ENCODE measurements at places on chromosomes 11 and 22.

GRCh38 chr22:17985606-17986005, 38.8 kb downstream of the MICAL3 start:
- DNase-seq: no peak

GRCh38 chr11:76663486-76663810, 7.1 kb downstream of the LRRC32 start:
- DNase-seq: no peak

GRCh38 chr22:45402466-45402985, 10.9 kb downstream of the SMC1B start:
- no peak for DNase-seq

DNA sequence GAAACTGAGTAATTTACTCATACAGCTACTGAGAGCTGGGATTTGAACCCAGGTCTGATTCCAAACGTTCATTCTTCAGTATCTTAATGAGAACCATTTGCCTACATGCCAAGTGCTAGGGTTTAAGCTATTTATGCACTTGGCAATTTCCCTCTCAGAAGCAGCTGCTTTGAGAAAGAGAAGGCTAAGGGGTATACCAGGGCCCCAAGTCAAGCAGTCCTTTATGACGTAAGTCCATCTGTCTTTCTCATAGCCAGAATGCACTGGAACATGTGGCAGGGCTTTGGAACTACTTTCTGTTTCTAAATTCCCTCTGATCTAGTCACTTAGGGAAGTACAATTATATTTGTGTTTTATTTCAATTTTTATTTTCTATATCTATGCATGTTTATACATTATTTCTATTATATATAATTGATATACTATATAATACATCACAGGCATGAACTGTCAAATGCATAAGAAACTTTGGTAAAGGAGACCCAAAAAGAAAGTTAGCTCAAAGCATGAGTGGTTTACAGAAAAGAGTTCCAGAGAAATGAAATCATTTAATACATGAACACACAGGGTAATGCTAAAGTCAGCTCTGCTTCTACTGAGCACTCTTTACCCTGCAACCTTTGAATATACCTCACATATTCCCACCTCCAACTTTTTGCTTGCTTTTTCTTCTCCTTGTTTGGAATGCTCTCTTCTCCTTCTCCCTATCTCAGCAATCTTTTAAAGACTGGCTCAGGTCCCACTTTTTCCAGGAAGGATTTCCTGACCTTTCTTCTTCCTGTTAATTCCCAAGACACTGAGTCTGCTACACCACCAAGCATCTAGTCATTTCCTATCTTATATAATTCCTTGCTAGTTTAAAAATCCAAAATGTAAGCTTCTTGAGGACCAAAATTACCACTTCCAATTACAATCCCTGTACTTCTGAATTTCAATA, 80.5 kb upstream of the GDPD4 start:
- no peak for DNase-seq

GRCh38 chr11:125244166-125244565, 79.6 kb downstream of the PKNOX2 start:
- DNase-seq: no peak

- no peak for DNase-seq
Observed at GRCh38 chr11:43997022-43997660, 50.6 kb upstream of the ACCSL start.

DNA sequence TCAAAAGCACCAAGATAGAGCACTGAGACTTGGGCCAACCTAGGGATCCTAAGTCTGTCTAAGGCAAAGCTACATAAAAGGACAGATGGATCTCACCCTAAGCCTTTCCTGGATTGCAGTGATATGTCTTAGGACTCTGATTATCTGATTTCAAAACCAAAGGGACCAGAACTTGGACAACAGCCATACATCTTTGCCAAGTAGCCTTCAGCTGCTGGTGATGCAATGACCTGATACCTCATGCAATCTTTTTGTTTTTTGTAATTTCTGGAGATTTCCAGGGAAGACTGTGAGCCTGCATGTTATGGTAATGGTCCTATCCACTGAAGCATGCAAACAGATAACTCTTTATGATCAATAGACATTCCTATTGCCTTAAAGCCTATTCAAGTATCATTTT, 230.4 kb upstream of the MTNR1B start:
- no peak for DNase-seq

GRCh38 chr11:77446911-77447629, 26.8 kb downstream of the PAK1 start:
- DNase-seq: no peak

- no peak for DNase-seq
Observed at GRCh38 chr11:79417069-79417920, 23.5 kb downstream of the TENM4 start.

GRCh38 chr22:39177456-39177775, 24.9 kb upstream of the CBX7 start:
- DNase-seq: no peak

- no peak for DNase-seq
Observed at GRCh38 chr11:126363706-126364248, 8.3 kb downstream of the ST3GAL4 start.

DNA sequence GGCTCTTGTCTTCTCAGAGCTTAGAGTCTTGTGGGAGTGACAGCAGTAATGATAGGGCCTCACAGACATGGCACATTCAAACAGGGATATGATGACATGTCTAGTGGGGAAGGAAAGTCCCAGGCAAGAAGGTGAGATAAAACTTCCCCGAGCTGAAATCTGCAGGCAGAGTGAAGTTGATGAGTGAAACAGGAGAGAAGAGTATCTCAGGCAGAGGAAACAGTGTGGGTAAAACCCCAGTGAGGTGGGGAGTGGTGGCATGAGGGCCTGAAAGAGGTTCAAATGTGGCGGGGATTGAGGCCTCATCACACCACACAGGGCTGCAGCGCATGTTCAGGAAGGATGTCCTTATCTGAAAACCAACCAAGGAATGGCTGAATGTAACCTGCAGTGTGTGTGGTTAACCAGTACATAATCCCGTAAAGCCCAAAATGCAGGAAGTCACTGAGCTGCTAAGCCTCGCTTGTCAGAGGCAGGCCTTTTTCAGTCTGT, 153.8 kb upstream of the E2F8 start:
- no peak for DNase-seq

- peak; percentile 80 for DNase-seq
Observed at GRCh38 chr11:45354976-45355705, 69.0 kb upstream of the SYT13 start.

DNA sequence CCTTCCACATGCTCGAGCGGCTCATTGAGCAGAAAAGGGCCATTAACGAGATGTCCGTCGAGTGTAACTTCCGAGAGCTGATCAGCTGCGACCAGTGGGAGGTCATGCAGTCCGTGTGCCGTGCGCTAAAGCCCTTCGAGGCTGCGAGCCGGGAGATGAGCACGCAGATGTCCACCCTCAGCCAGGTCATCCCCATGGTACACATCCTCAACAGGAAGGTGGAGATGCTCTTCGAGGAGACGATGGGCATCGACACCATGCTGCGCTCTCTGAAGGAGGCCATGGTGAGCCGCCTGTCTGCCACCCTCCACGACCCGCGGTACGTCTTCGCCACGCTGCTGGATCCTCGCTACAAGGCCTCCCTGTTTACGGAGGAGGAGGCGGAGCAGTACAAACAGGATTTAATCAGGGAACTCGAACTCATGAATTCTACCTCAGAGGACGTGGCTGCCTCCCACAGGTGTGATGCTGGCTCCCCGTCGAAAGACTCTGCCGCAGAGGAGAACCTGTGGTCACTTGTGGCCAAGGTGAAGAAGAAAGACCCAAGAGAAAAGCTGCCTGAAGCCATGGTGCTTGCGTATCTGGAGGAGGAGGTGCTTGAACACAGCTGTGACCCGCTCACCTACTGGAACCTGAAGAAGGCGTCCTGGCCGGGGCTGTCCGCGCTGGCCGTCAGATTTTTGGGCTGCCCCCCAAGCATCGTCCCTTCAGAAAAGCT, 31.7 kb downstream of the ALG12 start:
- DNase-seq: no peak

- no peak for DNase-seq
Observed at GRCh38 chr22:49216579-49216978, 611.1 kb downstream of the BRD1 start.

- DNase-seq: no peak
Observed at GRCh38 chr11:102676084-102676483, 29.5 kb downstream of the MMP27 start.

DNA sequence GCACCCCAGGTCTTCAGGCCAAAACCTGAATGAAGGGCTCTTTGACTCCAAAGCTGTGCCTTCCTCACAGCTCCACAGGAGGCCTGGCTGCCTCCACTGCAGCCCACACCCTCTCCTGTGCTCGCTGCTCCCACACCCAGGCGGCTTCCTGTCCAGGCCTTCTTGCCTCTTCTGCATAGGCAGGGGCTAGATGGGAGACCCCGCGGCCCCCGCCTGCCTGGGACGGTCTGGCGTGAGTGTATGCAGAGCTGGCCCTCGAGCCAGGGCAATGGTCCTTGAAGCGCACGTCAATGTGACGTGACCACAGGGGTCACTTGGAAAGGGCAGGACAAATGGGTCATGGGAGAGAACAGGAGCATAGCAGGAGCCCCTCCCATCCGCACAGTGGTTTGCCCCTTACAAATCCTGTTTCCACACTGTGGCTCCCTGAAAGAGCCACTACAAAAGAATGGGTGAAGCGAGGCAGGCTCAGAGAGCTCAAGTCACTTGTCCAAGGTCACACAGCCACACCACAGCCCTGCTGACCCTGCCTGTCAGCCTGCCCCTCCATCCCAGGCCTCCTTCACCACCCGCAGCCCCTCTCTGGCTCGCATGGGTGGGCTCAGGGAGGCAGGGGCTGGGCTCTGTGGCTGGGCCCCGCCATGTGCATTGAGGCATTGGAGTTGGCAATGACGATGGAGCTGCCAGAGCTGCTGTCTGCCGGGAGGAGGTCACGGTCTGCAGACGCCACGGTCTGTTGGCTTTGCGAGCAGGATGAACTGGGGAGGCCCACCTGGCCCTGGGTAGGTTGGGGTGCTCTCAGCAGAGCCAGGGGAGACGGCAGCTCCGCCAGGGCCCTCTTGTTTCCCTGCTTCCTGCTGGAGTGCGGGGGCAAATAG, 71.2 kb upstream of the WNT11 start:
- no peak for DNase-seq

DNA sequence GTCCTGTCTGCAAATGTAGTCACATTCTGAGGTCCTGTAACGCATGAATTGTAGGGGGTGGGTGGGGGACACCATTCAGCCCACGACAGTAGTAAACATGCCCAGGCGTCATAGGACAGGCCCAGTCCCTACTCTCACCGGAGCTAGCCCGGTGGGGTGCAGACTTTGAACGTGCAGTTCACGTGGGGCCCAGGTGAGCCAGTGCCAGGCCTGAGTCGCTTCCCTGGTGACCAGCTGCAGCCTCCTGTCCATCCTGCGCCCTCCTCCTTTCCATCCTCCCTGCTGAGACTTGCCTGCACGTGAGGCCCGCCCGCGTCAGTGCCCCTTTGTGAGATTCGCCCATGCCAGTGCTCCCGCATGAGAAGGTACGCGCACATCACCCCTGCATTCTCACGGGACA, 116.8 kb downstream of the WNT7B start:
- no peak for DNase-seq

- no peak for DNase-seq
Observed at GRCh38 chr11:72114570-72114969, 2.1 kb upstream of the ANAPC15 start.

DNA sequence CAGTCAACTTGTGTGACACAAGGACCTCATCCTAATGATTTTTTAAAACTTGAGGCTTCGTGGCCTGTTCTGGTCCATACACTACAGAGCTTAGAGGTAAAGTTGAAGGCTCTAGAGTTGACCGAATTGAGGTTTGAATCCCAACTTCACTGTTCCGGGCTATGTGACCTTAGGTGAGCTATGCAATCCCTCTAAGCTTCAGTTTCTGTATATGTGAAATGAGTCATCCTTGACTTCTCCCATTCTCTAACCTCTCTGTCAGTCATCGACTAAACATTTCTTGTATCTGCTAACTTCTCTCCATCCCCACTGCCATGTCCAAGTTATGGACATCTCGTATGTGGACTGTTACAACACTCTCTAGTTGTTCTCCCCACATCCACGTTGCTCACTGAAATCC, 178.2 kb upstream of the TMEM45B start:
- no peak for DNase-seq

Measured in activated gamma-delta T cell treated with anti-CD3 and anti-CD28 coated beads, Interleukin-2, amount 50 U/mL, for 16 hours (primary cell).